ENCODE measurements at places on chromosomes 11 and 22. TPM values are rescaled to one million over a fixed set of nuclear protein-coding genes. Genes with fewer than 3 reads are reported as not detected.

- no peak for DNase-seq
- no peaks in the 10 kb centered on the region for H3K4me1 ChIP-seq
- H3K4me3 ChIP-seq = no peak overlapping the region
- H3K27me3 ChIP-seq = no peaks in the 10 kb centered on the region
- H3K27ac ChIP-seq = no peak overlapping the region
These were observed 245.3 kb downstream of the CTTN start for GRCh38 chr11:70643642-70644041.

OPCML gene
- not detected for total RNA-seq

VSIG10L2 gene
- not detected for total RNA-seq

GRCh38 chr11:71139516-71140205 is 112.7 kb downstream of the SHANK2 start:
- H3K4me3 ChIP-seq = no peak overlapping the region
- no peaks in the 10 kb centered on the region for H3K4me1 ChIP-seq
- no peaks in the 10 kb centered on the region for H3K36me3 ChIP-seq
- H3K27ac ChIP-seq = no peak overlapping the region
- no peak for DNase-seq

KDM2A gene
- 95.9 TPM for total RNA-seq

TCN1 gene
- total RNA-seq = not detected

DNA sequence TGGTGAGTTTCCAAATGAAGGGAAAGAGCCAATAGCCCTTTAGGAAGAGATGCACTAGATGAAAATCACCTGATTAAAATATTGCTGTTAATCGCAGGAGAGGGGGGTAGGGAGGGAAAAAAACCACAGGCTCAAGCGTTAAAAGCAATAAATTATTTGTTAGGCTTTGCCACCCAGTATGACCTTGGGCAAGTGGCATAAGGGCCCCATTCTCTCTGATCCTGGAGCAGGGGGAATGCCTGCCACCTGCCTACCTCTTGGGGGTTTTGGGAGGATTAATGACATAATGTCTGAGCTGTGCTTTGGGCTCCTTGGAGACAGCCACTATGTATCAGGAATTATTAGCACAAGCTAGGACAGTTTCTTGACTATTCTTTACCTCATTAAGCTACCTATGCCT is 80.0 kb downstream of the ZNRF3 start:
- H3K4me3 ChIP-seq = no peak overlapping the region
- no peak for DNase-seq
- H3K27me3 ChIP-seq = peaks cover 69% of the 10 kb centered on the region
- no peaks in the 10 kb centered on the region for H3K36me3 ChIP-seq
- H3K4me1 ChIP-seq = no peaks in the 10 kb centered on the region
- no peak overlapping the region for H3K27ac ChIP-seq

DNA sequence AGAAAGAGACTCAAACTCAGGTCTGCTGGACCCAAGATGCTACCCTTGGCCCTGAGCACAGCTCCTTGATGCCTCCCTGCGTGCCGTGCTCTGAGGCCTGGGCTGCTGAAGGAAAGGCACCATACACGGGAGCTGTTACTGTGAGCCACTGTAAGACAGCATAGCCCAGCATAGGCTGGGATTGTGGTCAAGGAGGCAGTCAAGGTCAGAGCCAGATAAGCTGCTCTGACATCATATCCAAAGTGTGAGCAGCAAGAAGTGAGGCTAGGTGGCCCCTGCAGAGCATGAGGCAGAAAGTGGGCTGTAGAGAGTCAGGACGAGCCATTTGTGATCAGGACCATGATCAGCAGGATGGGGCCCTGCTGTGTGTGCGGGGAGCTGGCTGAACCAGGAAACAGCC is 7.7 kb downstream of the SLC22A8 start:
- no peak for DNase-seq
- H3K27ac ChIP-seq = no peak overlapping the region
- no peak overlapping the region for H3K4me3 ChIP-seq
- no peaks in the 10 kb centered on the region for H3K4me1 ChIP-seq
- peaks cover 8% of the 10 kb centered on the region for H3K27me3 ChIP-seq

DNA sequence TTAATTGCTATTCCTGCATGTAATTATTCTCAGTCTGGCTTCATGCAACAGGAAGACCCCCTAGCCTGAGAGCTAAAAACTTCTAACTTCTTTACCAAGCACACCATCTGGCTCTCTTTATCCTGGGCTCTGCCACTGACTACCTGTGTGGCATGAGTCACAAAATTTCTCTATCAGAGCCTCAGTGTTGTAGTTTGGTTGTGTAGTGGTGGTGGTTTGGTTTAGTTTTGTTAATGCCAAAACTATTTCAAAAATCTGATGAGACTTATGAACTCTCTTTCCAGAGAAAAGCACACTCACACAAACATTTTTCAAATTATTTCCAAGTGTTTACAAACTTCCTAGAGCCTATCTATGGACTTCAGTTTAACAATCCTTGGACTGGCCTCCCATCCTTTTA is 7.5 kb upstream of the IL17RA start:
- no peak for DNase-seq
- peaks cover 51% of the 10 kb centered on the region for H3K27me3 ChIP-seq
- H3K4me3 ChIP-seq = no peak overlapping the region
- no peaks in the 10 kb centered on the region for H3K36me3 ChIP-seq

GRCh38 chr11:31323145-31323544 is 46.4 kb downstream of the DCDC1 start:
- H3K4me3 ChIP-seq = no peak overlapping the region
- peaks cover 16% of the 10 kb centered on the region for H3K4me1 ChIP-seq
- H3K27me3 ChIP-seq = no peaks in the 10 kb centered on the region
- DNase-seq = no peak
- no peak overlapping the region for H3K27ac ChIP-seq
- H3K36me3 ChIP-seq = no peaks in the 10 kb centered on the region

PKNOX2 gene
- not detected for total RNA-seq

DNA sequence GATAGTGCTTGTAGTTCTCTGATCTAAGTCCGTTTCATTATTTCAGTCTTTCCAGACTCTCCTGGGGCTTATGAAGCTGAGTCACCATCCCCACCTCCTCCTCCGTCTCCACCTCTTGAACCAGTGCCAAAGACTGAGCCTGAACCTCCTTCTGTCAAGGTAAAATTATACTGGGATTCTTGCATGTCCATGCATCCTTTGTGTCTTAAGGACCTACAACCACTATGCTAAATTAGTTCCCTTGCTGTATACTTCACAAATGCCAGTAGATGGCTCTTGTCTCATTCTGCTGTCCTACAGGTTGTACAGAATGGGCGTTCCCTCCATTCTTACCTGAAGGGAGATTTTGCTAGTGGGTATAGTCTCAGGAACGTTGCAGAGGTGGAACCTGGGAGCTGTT is 42.2 kb downstream of the POLD3 start:
- H3K27me3 ChIP-seq = no peaks in the 10 kb centered on the region
- H3K36me3 ChIP-seq = peaks cover 86% of the 10 kb centered on the region
- no peak for DNase-seq
- H3K4me3 ChIP-seq = no peak overlapping the region
- no peak overlapping the region for H3K27ac ChIP-seq

DNA sequence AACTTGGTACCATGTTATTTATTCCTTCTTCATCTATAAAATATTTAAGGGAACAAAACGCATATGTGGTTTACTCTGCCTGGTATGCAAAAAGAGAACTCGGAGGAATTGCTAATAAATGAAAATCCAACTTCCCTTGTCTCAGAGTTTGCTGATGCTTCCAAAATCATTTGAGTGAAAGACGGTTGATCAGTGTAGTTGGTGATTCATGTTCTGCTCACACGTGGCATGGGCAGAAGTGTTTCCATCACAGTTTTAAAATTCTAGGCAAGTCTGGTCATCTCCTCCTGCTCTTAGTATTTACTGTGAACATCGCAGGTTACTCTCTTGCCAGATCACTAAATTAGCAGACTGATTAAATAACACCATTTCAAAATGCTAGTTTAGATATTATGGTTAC is 11.9 kb upstream of the PARVB start:
- no peaks in the 10 kb centered on the region for H3K27me3 ChIP-seq
- H3K4me3 ChIP-seq = no peak overlapping the region
- no peaks in the 10 kb centered on the region for H3K4me1 ChIP-seq
- no peak for DNase-seq
- no peaks in the 10 kb centered on the region for H3K36me3 ChIP-seq

BLID gene
- total RNA-seq = not detected

- H3K27ac ChIP-seq = no peak overlapping the region
- no peaks in the 10 kb centered on the region for H3K4me1 ChIP-seq
- H3K4me3 ChIP-seq = no peak overlapping the region
- DNase-seq = no peak
These were observed 1589.4 kb upstream of the TENM4 start for GRCh38 chr11:81030186-81030585.

GRCh38 chr11:96940227-96940626 is 550.4 kb downstream of the JRKL start:
- H3K27ac ChIP-seq = no peak overlapping the region
- H3K4me1 ChIP-seq = no peaks in the 10 kb centered on the region
- no peaks in the 10 kb centered on the region for H3K36me3 ChIP-seq
- H3K4me3 ChIP-seq = no peak overlapping the region

- H3K27me3 ChIP-seq = no peaks in the 10 kb centered on the region
- H3K4me1 ChIP-seq = no peaks in the 10 kb centered on the region
- H3K27ac ChIP-seq = no peak overlapping the region
- peaks cover 3% of the 10 kb centered on the region for H3K36me3 ChIP-seq
- no peak overlapping the region for H3K4me3 ChIP-seq
These were observed 20.6 kb downstream of the MUC5AC start for GRCh38 chr11:1178201-1178885.

GRCh38 chr11:116581349-116581748 is 191.4 kb downstream of the BUD13 start:
- H3K4me3 ChIP-seq = no peak overlapping the region
- H3K27me3 ChIP-seq = peaks cover 57% of the 10 kb centered on the region
- peaks cover 2% of the 10 kb centered on the region for H3K36me3 ChIP-seq
- H3K4me1 ChIP-seq = no peaks in the 10 kb centered on the region
- no peak overlapping the region for H3K27ac ChIP-seq

- no peaks in the 10 kb centered on the region for H3K27me3 ChIP-seq
- no peak overlapping the region for H3K27ac ChIP-seq
- DNase-seq = no peak
- no peaks in the 10 kb centered on the region for H3K4me1 ChIP-seq
- H3K4me3 ChIP-seq = no peak overlapping the region
These were observed 1018.9 kb downstream of the DLG2 start for GRCh38 chr11:84607975-84608836.

BACE1 gene
- 0.75 TPM for total RNA-seq

- peaks cover 16% of the 10 kb centered on the region for H3K27me3 ChIP-seq
- no peaks in the 10 kb centered on the region for H3K36me3 ChIP-seq
- H3K4me3 ChIP-seq = no peak overlapping the region
These were observed 125.3 kb downstream of the APOL5 start for GRCh38 chr22:35842954-35843353.

GRCh38 chr11:129933891-129934290 is 38.5 kb upstream of the NFRKB start:
- peaks cover 12% of the 10 kb centered on the region for H3K36me3 ChIP-seq
- no peak overlapping the region for H3K4me3 ChIP-seq
- no peaks in the 10 kb centered on the region for H3K4me1 ChIP-seq
- H3K27ac ChIP-seq = no peak overlapping the region

C1QTNF4 gene
- 0.68 TPM for total RNA-seq

E2F8 gene
- total RNA-seq = 40.8 TPM

GRCh38 chr11:69400771-69401590 is 80.5 kb upstream of the LINC01488 start:
- peaks cover 9% of the 10 kb centered on the region for H3K4me1 ChIP-seq
- DNase-seq = no peak
- no peaks in the 10 kb centered on the region for H3K36me3 ChIP-seq
- peaks cover 18% of the 10 kb centered on the region for H3K27me3 ChIP-seq
- H3K4me3 ChIP-seq = no peak overlapping the region

- H3K4me1 ChIP-seq = peaks cover 2% of the 10 kb centered on the region
- no peak for DNase-seq
- no peak overlapping the region for H3K4me3 ChIP-seq
- H3K27ac ChIP-seq = no peak overlapping the region
- H3K27me3 ChIP-seq = no peaks in the 10 kb centered on the region
- H3K36me3 ChIP-seq = peaks cover 26% of the 10 kb centered on the region
These were observed 25.3 kb downstream of the ALG9 start for GRCh38 chr11:111846063-111846462.

PRDX5 gene
- total RNA-seq = 139 TPM

- H3K36me3 ChIP-seq = no peaks in the 10 kb centered on the region
- H3K27me3 ChIP-seq = no peaks in the 10 kb centered on the region
- H3K4me1 ChIP-seq = peaks cover 45% of the 10 kb centered on the region
- H3K4me3 ChIP-seq = peak overlapping the region; percentile 70
These were observed 22.7 kb upstream of the GRAMD1B start for GRCh38 chr11:123407130-123407995.

DNA sequence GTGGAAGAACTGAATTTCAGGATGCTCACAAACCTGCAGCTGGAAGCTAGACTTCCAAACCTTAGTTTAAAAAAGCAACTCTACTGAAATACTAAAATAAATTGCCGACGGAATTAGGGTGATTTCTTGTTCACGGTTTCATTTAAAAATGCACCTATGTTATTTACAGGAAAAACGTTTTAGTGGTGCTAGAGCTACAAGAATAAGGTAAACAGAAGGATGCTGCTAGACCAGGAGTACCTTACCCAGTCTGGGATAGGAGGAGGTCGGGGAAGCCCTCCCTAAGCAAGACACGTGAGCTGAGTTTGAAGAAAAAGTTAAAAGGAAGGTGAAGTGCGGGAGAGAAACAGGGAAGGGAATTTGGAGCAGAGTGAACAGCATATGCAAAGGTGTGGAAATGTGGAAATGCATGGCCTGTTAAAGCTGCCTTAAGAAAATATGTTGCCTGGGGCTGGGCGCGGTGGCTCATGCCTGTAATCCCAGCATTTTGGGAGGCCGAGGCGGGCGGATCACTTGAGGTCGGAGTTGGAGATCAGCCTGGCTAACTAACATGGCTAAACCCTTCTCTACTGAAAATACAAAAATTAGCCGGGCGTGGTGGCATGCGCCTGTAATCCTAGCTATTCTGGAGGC is 1.4 kb upstream of the FTH1 start:
- no peak for DNase-seq
- H3K27ac ChIP-seq = peak overlapping the region; percentile 24
- H3K36me3 ChIP-seq = peaks cover 33% of the 10 kb centered on the region
- H3K4me3 ChIP-seq = peak overlapping the region; percentile 92
- H3K4me1 ChIP-seq = peaks cover 67% of the 10 kb centered on the region
- H3K27me3 ChIP-seq = no peaks in the 10 kb centered on the region

RELT gene
- total RNA-seq = 26.0 TPM

- H3K4me1 ChIP-seq = peaks cover 20% of the 10 kb centered on the region
- DNase-seq = no peak
- no peak overlapping the region for H3K4me3 ChIP-seq
- H3K27me3 ChIP-seq = peaks cover 14% of the 10 kb centered on the region
These were observed 196.6 kb upstream of the CTSC start for GRCh38 chr11:88534185-88534584.

GTSE1 gene
- total RNA-seq = 76.2 TPM

- H3K4me3 ChIP-seq = no peak overlapping the region
- no peak for DNase-seq
- no peak overlapping the region for H3K27ac ChIP-seq
These were observed 40.7 kb downstream of the MOB2 start for GRCh38 chr11:1445741-1446445.

GRCh38 chr22:24119476-24119875 is 61.8 kb upstream of the SUSD2 start:
- DNase-seq = no peak
- no peak overlapping the region for H3K4me3 ChIP-seq
- no peak overlapping the region for H3K27ac ChIP-seq
- H3K27me3 ChIP-seq = no peaks in the 10 kb centered on the region

TUBGCP6 gene
- 53.9 TPM for total RNA-seq

GRCh38 chr22:30212363-30212995 is 34.1 kb downstream of the LIF start:
- H3K4me3 ChIP-seq = no peak overlapping the region
- DNase-seq = peak; percentile 46
- peak overlapping the region; percentile 45 for H3K27ac ChIP-seq
- no peaks in the 10 kb centered on the region for H3K36me3 ChIP-seq
- H3K4me1 ChIP-seq = peaks cover 48% of the 10 kb centered on the region

CELF1 gene
- total RNA-seq = 105 TPM

Measured in activated CD4-positive, alpha-beta memory T cell treated with anti-CD3 and anti-CD28 coated beads, Interleukin-2, amount 10 ng/mL, durations not matched to agents 7 days and 5 days (primary cell).